ENCODE measurements at places on chromosomes 1 and 21.
A peak's percentile ranks its signal among the peaks of the same experiment; 100 is the strongest.

- DNase-seq: no peak
Observed at GRCh38 chr1:27931759-27932158, 3.0 kb upstream of the SMPDL3B start.

DNA sequence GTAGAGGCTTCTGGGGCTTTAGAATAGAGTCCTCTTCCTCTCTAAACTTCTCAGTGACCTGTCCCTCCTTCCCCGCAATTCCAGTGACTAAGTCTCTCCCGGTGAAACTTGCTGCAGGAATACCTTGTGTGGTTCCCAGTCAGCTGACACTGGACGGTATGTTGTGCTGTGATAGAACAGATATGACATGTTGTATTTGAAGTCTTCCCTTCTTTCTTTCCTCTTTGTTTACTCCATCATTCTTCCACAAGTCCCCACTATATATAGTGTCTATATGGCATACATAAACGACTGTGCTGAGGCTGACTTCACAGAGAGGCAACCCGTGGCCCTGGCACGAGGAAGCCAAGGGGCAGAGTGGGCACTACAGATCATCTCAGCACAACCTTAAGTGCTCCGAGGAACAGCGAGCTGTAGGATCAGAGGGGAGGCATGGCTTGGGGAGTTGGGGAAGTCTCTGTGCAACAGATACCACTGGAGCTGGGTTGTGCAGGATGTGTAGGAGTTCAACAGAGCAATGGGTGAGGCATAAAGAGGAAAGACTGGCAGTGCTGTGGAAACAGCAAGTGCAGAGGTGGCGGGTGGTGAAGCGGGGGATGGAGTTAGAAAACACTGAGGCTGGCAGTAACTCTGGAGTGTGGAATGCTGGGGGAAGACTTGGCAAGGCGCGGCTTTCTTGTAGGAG, 237.8 kb downstream of the TRABD2B start:
- DNase-seq: no peak

GRCh38 chr1:94721240-94721639, 98.9 kb upstream of the SLC44A3 start:
- peak; percentile 43 for DNase-seq

- no peak for DNase-seq
Observed at GRCh38 chr1:19577036-19577435, 67.1 kb upstream of the NBL1 start.

DNA sequence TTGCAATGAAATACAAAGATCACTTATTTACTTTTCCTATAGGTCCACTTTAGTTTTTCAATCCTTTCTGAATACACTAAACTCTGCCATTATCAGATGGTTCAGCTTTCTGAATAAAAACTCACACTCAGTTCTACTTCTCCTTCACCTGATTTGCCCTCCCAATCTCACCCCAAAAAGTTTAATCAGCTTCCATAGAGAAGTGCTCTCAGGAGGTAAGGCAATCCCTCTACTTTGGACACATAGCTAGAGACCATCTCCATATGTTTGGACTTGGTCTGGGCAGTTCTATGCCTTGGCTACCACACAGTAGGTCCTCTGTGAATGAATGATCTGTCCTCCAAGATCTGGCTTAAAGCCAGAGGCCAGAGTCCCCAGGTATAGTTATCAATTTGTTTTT, 40.9 kb downstream of the PTPN14 start:
- DNase-seq: no peak

DNA sequence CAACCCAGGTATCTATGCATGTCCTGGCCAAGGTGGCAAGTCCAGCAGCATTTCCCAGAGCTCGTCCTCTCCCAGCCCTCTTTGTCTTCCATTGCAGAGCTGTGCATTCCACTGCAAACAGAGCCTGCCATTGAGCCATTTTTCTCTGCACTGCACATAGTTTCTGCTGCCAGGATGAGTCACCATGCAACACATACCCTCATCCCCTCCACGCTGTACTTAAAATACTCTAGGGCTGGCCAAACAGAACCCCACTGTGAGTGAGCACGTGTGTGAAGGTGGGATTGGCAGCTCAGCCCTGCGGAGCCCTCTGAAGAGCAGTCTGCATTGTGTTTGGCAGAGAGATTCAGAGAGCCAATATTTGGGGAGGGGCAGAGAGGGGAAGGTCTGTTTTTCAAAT, 3.9 kb upstream of the ATP1B1 start:
- no peak for DNase-seq

GRCh38 chr1:31502926-31503511, 73.3 kb upstream of the TINAGL1 start:
- no peak for DNase-seq

- no peak for DNase-seq
Observed at GRCh38 chr1:175737451-175737850, 5.9 kb downstream of the TNR start.

DNA sequence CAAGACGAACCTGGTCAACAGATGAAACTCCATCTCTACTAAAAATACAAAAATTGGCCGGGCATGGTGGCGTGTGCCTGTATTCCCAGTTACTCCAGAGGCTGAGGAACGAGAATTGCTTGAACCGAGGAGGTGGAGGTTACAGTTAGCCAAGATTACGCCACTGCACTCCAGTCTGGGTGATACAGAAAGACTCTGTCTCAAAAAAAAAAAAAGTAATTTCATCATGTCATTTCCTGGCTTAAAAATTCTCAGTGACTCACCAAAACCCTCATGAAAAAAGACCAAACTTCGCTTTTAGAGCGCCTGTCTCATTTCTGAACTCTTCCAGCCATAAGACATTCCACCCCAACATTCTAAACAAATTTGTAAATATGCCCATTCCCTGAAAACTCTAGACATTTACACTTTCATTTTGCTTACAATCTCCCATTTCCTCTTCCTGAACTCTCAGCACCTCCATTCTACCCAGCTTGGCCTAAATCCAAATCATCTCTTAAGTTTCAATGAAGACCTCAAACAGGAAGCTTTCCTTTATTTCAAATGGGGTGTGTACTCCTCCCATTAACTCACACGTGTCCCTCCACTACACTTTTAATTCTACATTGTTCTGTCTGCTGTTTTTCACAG, 50.5 kb upstream of the PRRC2C start:
- DNase-seq: no peak

DNA sequence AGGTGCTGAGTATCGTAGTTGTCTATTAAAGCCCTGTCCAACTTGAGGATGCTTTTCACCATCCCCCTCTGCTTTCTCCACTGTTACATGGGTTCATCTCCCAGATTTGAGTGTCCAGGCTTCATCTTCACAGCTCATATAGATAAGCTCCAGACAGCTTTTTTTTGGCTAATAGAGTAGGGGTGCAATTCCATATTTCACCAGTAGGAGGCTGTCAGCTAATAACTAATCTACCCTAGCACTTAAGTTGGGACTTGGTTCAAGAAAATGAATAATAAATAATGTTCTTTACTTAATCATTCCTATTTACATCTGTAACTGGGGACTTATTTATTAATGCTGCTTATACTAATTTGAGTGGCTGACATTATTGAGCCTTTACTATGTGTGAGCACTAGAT, 124.5 kb downstream of the IGSF21 start:
- no peak for DNase-seq

GRCh38 chr1:214550857-214551435, 456 bp downstream of the PTPN14 start:
- no peak for DNase-seq

GRCh38 chr1:93196591-93196990, 16.1 kb downstream of the CCDC18 start:
- DNase-seq: no peak

GRCh38 chr1:153976819-153977249, 640 bp downstream of the JTB start:
- no peak for DNase-seq

GRCh38 chr1:14297356-14297755, 301.1 kb upstream of the KAZN start:
- DNase-seq: no peak

- no peak for DNase-seq
Observed at GRCh38 chr1:204036882-204037655, 35.8 kb upstream of the SOX13 start.

- DNase-seq: no peak
Observed at GRCh38 chr21:31945546-31945945, 72.7 kb downstream of the HUNK start.

DNA sequence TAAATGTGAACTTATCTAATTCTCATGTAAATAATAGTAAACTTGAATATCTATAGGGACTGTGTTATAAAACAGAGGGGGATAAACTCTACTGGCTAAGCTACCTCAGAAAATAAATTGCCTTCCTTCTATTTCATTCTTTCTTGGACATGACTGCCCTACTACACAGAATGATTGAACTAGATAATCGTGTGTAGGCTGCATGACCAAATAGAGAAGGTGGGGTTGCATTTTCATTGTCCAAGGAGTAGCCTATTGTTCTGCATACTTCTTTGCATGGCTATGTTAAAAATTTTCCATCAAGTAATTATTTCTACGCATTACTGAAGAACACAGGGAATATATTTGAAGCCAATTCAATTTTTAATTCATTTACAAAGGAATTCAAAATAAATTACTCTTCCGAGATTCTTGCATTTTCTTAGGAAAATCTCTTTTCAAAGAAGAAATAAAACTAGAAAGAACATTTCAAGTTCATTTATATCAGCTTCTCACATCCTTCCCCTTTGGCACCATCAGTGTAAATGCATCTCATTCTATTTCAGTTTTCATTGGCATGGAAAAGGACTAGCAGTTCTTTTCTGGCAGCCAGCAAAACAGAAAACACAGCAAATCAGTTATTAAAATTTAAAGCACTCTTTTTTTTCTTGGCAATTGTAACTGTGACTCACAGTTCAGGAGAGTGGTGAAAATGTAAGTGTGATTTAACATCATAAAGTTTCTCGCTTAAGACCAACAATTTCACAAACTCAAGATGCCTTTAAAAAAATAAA, 714.7 kb downstream of the NCAM2 start:
- DNase-seq: no peak

GRCh38 chr21:25370311-25370744, 237.0 kb downstream of the MRPL39 start:
- DNase-seq: no peak

- DNase-seq: no peak
Observed at GRCh38 chr1:116460261-116460660, 87.2 kb downstream of the ATP1A1 start.

DNA sequence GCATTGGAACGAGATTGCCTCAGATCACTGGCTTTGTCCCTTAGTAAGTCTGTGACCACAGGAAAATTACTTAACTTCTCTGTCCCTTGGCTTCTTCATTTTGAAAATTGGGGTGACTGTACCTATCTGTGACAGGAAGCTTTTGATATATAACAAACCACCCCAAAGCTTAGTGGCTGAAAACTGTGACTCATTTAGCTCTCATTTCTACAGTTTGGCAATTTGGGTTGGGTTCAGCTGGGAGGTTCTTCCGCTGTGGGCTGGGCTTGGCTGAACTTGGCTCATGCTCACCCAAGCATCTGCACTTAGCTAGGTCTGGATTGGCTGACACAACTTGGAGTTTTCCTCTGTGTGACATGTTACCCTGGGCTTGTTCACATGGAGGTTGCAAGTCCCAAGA, 14.0 kb downstream of the C1orf94 start:
- no peak for DNase-seq

DNA sequence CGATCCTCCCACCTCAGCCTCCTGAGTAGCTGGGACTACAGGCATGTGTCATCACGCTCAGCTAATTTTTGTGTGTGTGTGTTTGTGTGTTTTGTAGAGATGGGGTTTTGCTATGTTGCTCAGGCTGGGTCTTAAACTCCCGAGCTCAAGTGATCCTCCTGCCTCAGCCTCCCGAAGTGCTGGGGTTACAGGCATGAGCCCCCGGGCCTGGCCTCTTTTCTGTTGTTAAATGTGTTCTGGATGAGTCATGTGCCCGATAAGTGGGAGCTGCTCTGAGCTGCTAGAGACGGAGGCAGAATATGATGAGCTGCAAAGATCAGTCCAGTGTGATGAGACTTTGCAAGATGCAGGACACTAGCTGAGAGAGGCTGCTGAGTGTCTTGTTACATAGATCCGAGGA, 75.5 kb downstream of the VPS13D start:
- no peak for DNase-seq

DNA sequence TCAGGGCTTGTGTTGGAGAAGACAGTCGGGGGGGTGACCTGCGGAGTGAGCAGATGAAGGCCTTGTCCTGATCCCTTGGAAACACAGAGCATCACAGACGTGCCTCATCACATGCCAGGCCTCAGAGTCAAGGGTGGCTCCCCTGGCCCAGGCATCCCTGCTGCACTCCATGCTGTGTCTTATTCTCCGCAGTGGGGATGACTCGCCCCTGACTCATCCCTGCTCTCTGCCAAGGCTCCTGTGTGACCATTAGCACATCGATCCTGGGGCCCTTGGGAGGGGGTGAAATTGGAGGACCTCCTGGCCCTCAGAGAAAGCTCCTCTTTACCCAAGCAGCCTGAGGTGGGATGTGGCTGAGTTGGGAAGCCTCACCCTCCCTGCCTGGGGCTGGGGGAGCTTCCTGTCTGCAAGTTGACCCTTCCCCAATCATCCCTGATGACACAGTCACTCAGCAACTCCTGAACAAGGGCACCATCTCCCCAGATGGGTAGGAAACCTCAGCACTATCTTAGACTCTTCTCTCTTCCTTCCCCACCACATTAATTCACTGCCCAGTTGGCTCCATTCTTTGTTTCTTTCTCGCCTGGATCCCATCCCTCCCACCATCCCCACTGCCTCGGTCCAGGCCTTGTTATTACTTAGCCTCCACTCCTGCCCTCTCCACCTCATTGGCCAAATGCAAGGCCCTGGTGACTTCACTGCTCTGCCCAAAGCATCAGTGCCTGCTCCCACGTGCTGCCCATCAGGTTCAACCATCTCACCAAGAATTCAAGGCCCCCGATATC, 74.6 kb downstream of the CAMK2N1 start:
- no peak for DNase-seq

GRCh38 chr1:9153152-9153551, 24.2 kb upstream of the GPR157 start:
- no peak for DNase-seq

DNA sequence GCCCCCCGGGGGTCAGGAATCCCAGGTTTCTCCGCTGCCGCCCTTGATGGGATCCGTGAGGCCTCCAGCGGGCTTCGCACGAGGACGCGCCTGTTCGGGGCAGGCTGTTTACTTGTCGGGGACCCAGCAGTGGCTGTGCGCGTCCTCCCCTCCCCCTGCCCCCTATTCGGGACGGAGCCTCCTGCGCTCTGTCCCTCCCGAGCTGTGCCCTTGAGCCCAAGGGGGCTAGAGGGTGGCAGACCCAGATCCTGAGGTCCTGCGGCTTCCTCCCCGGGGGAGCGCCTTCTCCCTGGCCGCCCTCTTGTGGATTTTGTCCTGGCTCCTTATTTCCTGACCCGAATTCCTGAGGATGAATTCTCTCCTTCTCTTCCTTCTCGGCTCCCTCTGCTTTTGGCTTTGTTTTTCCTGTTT, 38.4 kb downstream of the PIK3CD start:
- no peak for DNase-seq

GRCh38 chr21:45588871-45589491, 46.7 kb upstream of the SLC19A1 start:
- DNase-seq: no peak

GRCh38 chr1:166730299-166730888, 108.9 kb upstream of the POGK start:
- no peak for DNase-seq

GRCh38 chr1:94859174-94859573, 39.0 kb downstream of the SLC44A3 start:
- no peak for DNase-seq

All from stimulated activated naive B cell treated with anti-CD40 and anti-IgM and Interleukin-4, amounts not matched to agents 10 μg/mL and 1 μg/mL and 100 μg/mL, for 72 hours (primary cell).